NCI-H1092 treated with DMSO at 0.1 percent for 48 hours (cell line): ENCODE measurements at places on chromosomes 3 and 15.

- DNase-seq, result no peak
Measured at GRCh38 chr3:108283006-108283405, 13.3 kb upstream of the HHLA2 start.

DNA sequence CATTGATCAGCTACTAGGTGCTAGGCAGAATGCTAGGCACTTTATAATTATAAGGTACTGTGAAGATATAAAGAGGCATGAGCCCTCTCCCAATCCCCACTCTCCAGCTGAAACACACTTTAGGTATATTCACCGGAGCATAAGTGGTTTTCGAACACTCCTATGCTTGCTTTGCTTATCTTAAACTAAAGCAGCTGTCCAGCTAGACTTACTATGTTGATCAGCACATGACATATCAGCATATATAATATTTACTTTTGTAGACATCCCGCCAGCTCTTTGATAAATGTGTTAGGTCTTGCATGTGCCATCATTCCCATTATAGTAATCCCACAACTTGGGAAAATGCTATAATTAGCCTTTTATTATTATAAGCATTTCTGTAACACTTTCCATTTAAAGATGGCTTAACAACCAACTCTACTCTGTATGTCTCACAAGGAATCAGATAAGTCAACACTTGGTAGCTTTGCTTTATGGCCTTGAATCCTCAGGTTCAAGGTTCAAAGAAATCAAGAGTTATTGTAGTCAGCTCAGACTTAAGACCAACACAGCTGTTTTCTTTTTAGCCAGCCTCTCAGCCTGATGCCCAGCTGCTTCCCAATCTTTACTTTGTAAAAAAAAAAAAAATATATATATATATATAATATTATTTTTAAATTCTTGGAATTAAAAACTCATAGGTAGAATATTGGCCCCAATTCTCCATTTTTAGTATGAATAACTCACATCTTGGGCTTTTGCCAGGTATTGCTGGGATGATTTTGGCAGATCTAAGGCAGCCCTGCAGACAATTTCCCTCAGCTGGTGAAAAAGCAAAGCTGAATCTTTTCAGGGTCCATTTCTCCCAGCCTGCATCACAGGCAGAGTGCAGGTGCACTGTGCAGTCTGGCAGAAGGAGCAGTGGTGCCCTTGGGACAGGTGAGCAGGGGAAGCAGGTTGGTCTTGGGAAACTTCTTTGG is 104.2 kb downstream of the THRB start:
- no peak for DNase-seq

DNA sequence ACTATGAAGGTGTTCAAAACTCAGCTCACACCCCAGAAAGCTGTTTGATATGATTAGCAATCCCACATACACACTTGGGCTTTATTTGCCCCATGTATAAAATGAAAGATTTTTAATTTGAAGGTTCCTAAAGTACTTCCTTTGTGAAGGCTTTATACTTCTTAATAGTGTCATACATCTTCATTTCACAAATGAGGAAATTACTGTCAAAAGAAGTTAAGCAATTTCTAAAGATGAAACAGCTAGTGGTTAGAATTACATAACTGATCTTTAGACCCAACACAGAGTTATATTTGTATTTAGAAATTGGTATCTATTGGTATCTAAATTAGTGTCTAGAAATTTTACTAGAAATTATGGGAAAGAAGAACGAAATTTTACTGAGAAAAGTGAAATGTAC is 7.1 kb downstream of the CD200R1 start:
- DNase-seq, result no peak

- no peak for DNase-seq
Measured at GRCh38 chr3:172074586-172074985, 35.2 kb downstream of the FNDC3B start.

GRCh38 chr3:12839156-12839946 is 2.0 kb downstream of the RPL32 start:
- no peak for DNase-seq
